ENCODE measurements at places on chromosomes 1 and 21.

- no peak for DNase-seq
These were observed 73.0 kb downstream of the SWT1 start for GRCh38 chr1:185229981-185230380.

DNA sequence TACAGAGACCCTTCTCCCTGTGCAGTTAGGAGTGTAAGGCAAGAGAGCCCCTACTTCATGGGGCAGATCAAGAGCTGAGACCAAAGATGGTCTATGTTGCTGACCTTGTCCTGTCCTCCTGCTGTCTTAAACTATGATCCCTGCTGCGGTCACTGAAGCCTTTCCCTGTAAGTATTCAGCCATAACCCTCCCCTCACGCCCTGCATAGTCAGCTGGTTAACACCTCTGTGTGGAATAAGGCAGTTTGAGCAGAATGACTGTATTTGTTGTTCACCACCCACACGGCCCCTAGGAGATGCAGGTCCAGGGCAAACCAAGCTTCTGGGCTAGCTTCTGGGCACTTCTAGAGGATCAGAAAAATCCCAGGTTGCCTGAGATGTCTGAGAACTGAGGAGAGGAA lies 356 bp downstream of the TSPAN1 start:
- no peak for DNase-seq

- no peak for DNase-seq
These were observed 383.2 kb upstream of the ZRANB2 start for GRCh38 chr1:71464016-71464415.

GRCh38 chr1:110224240-110224995 lies 14.3 kb downstream of the KCNC4 start:
- no peak for DNase-seq

GRCh38 chr1:51520700-51521248 lies 1.7 kb upstream of the EPS15 start:
- DNase-seq: no peak

DNA sequence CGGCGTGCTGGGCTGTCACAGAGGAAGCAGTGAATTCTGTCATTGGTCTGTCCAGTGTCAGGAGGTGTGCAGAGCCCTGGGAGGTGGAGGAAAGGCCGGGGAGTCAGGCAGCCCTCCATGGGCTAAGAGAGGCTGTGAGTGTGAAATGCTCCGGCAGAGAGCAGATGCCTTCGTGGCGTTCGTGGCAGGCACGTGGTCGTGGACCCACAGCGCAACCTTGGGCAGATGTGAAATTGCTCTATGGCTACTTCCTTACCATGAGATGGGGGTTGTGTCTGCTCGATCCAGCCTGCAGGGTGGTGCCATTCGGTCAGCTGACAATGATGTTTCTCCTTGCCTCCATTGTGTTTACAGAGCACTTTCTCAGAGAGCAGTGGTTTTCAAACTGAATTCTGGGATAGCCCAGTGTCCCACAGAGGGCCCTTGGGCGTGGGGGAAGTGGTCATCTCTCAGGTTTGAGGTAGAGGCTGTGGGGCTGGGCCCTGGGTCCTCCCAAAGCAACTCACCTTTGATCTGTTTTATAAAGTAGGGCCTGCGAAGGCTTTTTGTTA lies 27.9 kb downstream of the TNFRSF1B start:
- DNase-seq: no peak

DNA sequence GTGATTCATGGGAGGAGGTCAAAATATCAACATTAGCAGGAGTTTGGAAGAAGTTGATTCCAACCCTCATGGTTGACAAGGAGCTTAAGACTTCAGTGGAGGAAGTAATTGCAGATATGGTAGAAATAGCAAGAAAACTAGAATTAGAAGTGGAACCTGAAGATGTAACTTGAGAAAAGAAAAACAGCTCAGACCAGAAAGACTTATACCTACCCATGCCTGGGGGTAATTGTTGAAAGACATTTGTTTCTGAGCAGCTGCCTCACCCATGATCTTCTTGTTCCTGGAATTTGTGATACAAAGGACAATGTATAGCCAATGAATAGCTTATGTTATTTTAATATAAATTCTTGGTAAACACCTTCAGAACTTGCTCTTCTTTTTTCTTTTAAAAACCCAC lies 128.6 kb downstream of the LRIG2 start:
- no peak for DNase-seq

- no peak for DNase-seq
These were observed 7.4 kb downstream of the LRRC53 start for GRCh38 chr1:74504933-74505512.

DNA sequence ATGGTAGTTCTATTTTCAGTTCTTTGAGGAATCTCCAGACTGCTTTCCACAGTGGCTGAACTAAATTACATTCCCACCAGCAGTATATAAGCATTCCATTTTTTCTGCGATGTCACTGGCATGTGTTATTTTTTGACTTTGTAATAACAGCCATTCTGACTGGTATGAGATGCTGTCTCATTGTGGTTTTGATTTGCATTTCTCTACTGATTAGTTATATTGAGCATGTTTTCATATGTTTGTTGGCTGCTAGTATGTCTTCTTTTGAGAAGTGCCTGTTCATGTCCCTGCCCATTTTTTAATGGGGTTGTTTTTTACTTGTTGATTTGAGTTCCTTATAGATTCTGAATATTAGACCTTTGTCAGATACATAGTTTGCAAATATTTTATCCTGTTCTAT lies 87.9 kb downstream of the RPS6KC1 start:
- no peak for DNase-seq

DNA sequence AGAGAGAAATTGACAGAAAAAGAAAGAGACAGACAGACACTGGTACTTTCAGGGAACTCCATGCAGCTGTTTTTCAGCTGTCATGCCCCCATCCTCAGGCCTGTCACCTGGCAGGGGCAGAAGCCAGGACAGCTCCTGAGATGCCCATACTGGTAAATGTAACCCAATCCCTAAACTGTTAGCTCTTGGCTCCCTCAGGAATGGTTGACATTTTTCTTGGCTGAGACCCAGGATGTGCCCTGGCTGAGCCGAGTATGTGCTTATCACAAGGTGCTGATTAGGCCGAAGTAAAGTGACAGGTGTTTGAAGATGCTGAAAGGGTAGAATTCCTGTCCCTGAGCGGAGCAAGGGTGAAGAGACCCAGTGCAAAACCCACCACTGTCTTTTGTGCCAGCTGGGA lies 50.7 kb downstream of the PGM1 start:
- DNase-seq: no peak

DNA sequence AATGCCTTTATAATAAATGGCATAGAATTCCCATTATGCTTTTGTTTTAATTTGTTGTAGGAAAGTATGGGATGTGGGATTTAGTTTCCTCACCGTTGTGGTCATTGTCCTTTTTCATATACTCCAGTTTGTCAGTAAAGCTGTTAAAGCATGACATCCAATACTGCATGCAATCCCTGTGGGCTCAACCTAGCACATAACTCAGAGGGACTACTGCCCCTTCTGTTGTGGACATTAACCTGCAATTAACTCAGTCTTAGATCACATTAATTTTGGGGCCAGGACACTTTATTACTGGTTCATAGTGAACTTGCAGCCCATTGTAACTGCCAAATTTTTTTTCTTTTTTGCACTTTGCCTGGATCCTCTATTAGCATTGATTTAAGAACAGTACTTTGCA lies 112.5 kb downstream of the DNM3 start:
- no peak for DNase-seq
